H9 (cell line): ENCODE measurements at places on chromosomes 3 and 15. TPM values are rescaled to one million over a fixed set of nuclear protein-coding genes. Genes with fewer than 3 reads are reported as not detected.
A peak's percentile ranks its signal among the peaks of the same experiment; 100 is the strongest.

- no peaks in the 10 kb centered on the region for H3K27me3 ChIP-seq
- H3K36me3 ChIP-seq = no peaks in the 10 kb centered on the region
- no peak overlapping the region for H3K27ac ChIP-seq
- no peaks in the 10 kb centered on the region for H3K4me1 ChIP-seq
- H3K4me3 ChIP-seq = no peak overlapping the region
- no peak for DNase-seq
Observed at GRCh38 chr3:159174715-159175692, 373.1 kb downstream of the MFSD1 start.

DNA sequence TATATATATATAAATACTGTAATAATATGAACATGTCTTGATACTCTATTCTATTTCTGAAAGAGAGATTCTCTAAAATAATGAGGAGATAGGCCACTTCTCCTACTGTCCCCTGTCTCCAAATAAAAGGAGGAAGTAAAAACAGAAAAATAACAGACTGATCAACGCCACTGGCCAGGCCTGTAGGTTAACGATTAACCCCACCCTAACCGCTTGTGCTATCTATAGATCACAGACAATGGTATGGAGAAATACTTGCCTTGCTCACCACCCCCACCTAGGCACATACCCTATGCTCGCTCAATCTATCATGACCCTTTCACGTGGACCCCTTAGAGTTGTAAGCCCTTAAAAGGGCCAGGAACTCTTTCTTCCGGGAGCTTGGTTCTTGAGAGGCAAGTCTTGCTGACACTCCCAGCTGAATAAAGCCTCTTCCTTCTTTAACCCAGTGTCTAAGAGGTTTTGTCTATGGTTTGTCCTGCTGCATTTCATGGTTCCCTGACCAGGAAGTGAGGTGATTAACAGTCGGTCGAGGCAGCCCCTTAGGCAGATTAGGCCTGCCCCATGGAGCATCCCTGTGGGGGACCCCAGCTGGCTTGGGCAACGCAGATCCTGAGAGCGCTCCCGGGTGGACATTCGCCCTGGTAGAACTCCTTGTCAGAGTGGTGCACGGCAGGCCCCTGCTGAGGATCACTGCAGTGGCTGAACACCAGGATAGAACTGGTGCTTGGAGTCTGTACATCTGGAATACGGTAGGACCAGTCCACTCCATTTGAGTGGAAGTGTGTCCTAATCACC lies 521.8 kb upstream of the CNTN3 start:
- no peaks in the 10 kb centered on the region for H3K4me1 ChIP-seq
- no peaks in the 10 kb centered on the region for H3K27me3 ChIP-seq
- no peak overlapping the region for H3K4me3 ChIP-seq
- no peak for DNase-seq

DNA sequence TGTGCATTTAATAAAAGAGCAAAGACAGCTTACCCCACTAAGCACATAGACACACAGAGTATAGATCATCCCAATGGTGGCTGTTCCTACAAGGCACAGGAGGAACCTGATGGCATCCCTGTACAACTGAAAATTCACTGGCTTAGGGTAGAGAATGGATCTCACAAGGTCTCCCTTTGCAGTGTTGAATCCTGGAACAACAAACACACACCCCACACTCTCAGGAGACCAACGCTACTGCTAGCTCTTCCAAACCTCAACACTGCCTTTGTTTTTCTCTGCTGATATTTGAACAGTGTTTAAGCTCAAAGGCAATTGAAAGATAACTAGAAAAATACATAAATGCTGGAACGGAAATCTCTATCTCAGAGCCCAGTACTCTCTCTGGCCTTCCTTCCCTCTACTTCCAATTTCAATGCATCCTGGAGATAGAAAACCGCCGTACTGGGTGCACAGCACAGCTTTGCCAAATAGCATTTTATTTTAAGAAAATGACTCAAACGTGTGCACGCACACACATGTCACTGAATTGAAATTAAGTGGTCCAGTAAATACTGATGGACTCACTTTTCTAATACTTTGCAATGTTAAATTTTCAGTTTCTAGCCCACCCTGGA lies 87.5 kb upstream of the ATP13A5 start:
- H3K27me3 ChIP-seq = no peaks in the 10 kb centered on the region
- H3K27ac ChIP-seq = no peak overlapping the region
- no peak overlapping the region for H3K4me3 ChIP-seq
- no peak for DNase-seq

DNA sequence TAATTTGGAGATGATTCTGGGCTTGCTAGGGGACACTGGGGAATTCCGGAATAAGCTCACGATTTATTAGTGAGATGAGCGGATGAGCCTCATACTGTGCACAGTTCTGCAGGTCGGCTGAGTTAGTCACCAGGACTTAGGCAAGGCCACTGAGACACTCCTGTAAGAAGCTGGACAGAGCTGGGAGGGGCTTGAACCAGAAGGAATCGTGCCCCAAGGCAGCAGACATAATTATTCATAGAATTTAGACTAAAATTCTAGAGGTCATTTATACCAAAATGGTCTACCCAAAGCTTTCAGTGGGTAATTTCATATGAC lies 121.4 kb downstream of the VGLL4 start:
- no peak overlapping the region for H3K4me3 ChIP-seq
- DNase-seq = no peak
- H3K27me3 ChIP-seq = no peaks in the 10 kb centered on the region

GRCh38 chr3:59300733-59301132 lies 250.9 kb upstream of the CFAP20DC start:
- no peaks in the 10 kb centered on the region for H3K27me3 ChIP-seq
- no peak for DNase-seq
- H3K27ac ChIP-seq = no peak overlapping the region
- no peaks in the 10 kb centered on the region for H3K4me1 ChIP-seq
- H3K4me3 ChIP-seq = no peak overlapping the region

- peak within 1 kb of the TSS; percentile 74 for H3K4me3 ChIP-seq
- H3K4me1 ChIP-seq = peaks cover 2% of the 10 kb centered on the region; the same call in 1 of the 2 replicates
- H3K36me3 ChIP-seq = no peaks in the 10 kb centered on the region
Observed at GRCh38 chr3:26622621-26623418, at the start of gene LRRC3B. Gene LRRC3B, plus strand, starts transcription at chr3:26622772. Its CDS starts 86,901 bp downstream, at chr3:26709673.

DNA sequence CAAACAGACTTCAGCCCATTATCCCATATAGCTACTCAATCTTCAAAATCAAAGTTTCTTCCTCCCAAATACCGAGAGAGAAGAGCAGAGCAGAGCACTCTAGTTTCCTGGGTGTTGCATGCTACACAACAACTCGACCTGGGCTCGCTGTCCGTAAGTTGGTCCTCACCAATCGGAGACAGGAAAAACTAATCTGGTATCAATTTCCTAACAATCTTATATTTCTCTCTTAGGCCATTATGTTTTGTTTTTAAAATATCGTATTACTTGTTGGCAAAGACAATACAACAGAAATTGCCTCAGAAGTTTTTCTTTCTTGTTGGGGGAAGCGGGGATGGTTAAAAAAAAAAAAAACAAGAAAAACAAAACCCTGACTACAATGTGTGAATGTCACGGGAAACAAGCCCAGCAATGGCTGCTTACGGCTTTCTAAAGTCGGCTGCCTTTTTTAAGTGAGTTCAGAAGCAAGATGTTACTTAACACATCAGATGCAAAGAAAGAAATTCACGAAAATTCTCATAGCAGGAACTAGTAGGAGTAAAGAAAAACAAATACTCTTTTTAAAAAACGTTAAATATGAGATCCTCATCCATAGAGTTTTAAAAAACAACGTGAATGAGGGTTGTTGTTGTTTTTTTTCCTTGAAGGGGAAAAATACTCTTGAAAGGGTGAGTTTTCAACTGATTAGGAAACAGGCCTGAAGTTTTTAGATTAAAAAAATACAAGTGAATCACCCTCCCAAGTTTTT lies 1.9 kb downstream of the VGLL4 start:
- DNase-seq = no peak
- H3K4me3 ChIP-seq = peak overlapping the region; percentile 88
- peaks cover 13% of the 10 kb centered on the region; the same call in 1 of the 2 replicates for H3K4me1 ChIP-seq
- peak overlapping the region; percentile 0 for H3K27ac ChIP-seq

GRCh38 chr3:31370681-31371080 lies 162.0 kb upstream of the STT3B start:
- H3K27me3 ChIP-seq = no peaks in the 10 kb centered on the region
- H3K4me1 ChIP-seq = no peaks in the 10 kb centered on the region
- no peak overlapping the region for H3K4me3 ChIP-seq
- no peak overlapping the region for H3K27ac ChIP-seq
- DNase-seq = no peak

GRCh38 chr3:188918093-188918492 lies 253.7 kb upstream of the TPRG1 start:
- H3K27ac ChIP-seq = no peak overlapping the region
- H3K27me3 ChIP-seq = no peaks in the 10 kb centered on the region
- 0 out of 2 replicates have a peak, but pooled peaks cover 2% of the 10 kb centered on the region for H3K4me1 ChIP-seq
- no peak for DNase-seq
- no peaks in the 10 kb centered on the region for H3K36me3 ChIP-seq

GRCh38 chr3:178182337-178182779 lies 353.9 kb upstream of the KCNMB2 start:
- no peak overlapping the region for H3K4me3 ChIP-seq
- H3K4me1 ChIP-seq = peaks cover 2% of the 10 kb centered on the region; the same call in 1 of the 2 replicates
- no peaks in the 10 kb centered on the region for H3K36me3 ChIP-seq
- DNase-seq = no peak
- no peaks in the 10 kb centered on the region for H3K27me3 ChIP-seq
- H3K27ac ChIP-seq = no peak overlapping the region

GRCh38 chr3:18559331-18559842 lies 134.2 kb upstream of the SATB1 start:
- peak; percentile 71 for DNase-seq
- H3K27me3 ChIP-seq = no peaks in the 10 kb centered on the region
- H3K4me3 ChIP-seq = no peak overlapping the region
- H3K27ac ChIP-seq = no peak overlapping the region
- no peaks in the 10 kb centered on the region for H3K36me3 ChIP-seq

DNA sequence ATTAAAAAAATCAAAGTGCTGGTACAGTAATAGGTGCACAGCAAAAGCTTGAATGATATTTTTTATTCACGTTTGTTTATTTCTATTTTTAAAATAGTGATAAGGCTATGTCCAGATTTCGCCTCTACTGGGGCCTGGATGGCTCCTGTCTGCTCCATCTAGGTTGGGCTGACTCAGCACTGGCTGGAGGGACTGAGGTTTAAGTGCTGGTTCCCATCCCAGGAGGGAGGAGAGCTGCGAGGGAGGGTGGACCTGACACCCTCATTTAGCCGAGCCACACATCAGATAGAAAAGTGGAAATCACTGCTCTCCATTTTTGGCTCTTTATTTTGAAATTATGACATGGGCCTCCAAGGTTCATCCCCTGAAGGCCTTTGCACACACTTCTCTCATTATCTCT lies 95.4 kb upstream of the AGBL1 start:
- H3K27me3 ChIP-seq = no peaks in the 10 kb centered on the region
- H3K4me1 ChIP-seq = no peaks in the 10 kb centered on the region

DNA sequence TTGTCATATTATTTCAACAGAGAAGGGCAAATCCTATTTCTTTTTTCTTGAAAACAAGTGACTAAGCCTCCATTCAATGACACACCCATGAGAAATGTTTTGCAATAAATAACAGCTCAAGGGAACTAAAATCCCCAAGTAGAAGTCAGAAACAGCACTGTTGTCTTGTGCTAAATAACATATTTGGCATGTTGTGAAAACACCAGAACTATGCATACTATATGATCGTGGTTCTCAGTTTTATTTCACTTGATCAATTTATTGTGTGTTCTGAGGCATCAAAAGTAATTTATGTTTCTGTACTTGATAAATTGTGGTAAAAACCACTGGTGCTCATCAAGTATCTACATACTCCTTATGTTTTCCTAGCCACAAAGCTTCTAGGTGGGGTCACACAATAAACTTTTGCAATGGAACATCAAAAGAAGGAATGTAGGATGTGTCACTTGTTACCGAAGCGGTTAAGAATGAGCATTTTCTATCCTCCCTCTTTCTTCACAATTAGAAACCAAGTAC lies 691.7 kb upstream of the CBLB start:
- H3K4me1 ChIP-seq = no peaks in the 10 kb centered on the region
- no peaks in the 10 kb centered on the region for H3K36me3 ChIP-seq
- H3K27ac ChIP-seq = no peak overlapping the region
- no peaks in the 10 kb centered on the region for H3K27me3 ChIP-seq

DNA sequence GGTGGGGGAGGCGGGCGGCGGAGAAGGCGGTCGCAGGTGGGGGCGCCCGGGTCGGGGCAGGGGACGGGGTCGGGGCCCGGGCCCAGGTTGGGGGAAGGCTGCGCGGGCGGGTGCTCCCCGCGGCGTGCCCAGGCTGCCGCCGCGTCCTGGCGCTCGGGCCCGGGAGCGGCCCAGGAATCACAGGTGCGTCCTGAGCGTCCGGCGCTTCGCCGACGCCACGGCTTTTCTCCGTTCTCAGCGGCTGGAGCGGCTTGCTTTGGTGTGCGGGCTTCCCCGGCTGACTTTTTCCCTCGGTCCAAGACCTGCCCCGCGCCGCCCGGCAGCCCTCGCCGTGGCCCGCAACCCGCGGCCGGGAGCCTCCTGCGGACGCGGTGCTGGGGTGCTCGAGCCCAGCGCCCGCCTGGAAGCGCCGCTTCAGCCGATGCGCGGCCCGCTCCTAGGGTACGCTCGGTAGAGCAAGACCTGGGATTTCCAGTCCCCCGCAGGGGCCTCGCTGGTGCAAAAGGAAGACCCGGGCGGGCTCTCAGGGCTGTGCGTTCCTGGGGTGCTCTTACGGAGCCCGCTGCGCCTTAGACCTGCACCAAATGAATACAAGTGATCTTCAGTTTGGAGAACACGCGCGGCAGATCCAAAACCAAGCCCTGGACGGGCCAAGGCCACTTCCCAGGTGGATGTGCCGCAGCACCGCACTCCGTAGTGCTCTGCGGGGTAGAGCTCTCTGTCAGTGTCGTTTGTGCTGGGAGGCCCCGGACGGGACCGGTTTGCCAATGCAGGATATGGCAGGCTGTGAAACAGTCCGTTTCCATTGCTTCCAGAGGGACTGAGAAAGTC lies 639 bp downstream of the NIPA1 start:
- DNase-seq = peak; percentile 45
- H3K27me3 ChIP-seq = no peaks in the 10 kb centered on the region
- H3K36me3 ChIP-seq = peaks cover 8% of the 10 kb centered on the region
- peak overlapping the region; percentile 89 for H3K4me3 ChIP-seq
- no peaks in the 10 kb centered on the region for H3K4me1 ChIP-seq

- no peaks in the 10 kb centered on the region for H3K4me1 ChIP-seq
- H3K4me3 ChIP-seq = peak overlapping the region; percentile 73
- DNase-seq = peak; percentile 69
- H3K36me3 ChIP-seq = peaks cover 7% of the 10 kb centered on the region; the same call in 2 of the 3 replicates
Observed at GRCh38 chr3:179260949-179261765, 10.2 kb upstream of the KCNMB3 start.

- no peak overlapping the region for H3K27ac ChIP-seq
- no peaks in the 10 kb centered on the region for H3K27me3 ChIP-seq
- H3K4me1 ChIP-seq = no peaks in the 10 kb centered on the region
- no peak overlapping the region for H3K4me3 ChIP-seq
- no peaks in the 10 kb centered on the region for H3K36me3 ChIP-seq
Observed at GRCh38 chr3:125662675-125663074, 67.4 kb upstream of the OSBPL11 start.

- H3K4me1 ChIP-seq = no peaks in the 10 kb centered on the region
- DNase-seq = no peak
- H3K27ac ChIP-seq = no peak overlapping the region
Observed at GRCh38 chr3:4997946-4998345, 18.7 kb downstream of the BHLHE40 start.

ZNF662 gene
- not detected in 2 replicates for total RNA-seq

PCSK6 gene
- 3.4 and 4.0 TPM in 2 replicates for total RNA-seq

KATNBL1 gene
- total RNA-seq = 43.5 and 46.8 TPM in 2 replicates

CFAP100 gene
- 0.26 and 0.44 TPM in 2 replicates for total RNA-seq

ALPK3 gene
- total RNA-seq = 17.7 and 18.0 TPM in 2 replicates

TNFSF10 gene
- not detected in 2 replicates for total RNA-seq

TICRR gene
- total RNA-seq = 26.0 TPM in 2 replicates

PSMD2 gene
- total RNA-seq = 337 and 344 TPM in 2 replicates

MYZAP gene
- total RNA-seq = 0.63 and 0.72 TPM in 2 replicates
